RWPE2 (cell line): ENCODE measurements at places on chromosomes 3 and 15.

GRCh38 chr15:85312486-85312885, 67.9 kb upstream of the AKAP13 start:
- DNase-seq: no peak

DNA sequence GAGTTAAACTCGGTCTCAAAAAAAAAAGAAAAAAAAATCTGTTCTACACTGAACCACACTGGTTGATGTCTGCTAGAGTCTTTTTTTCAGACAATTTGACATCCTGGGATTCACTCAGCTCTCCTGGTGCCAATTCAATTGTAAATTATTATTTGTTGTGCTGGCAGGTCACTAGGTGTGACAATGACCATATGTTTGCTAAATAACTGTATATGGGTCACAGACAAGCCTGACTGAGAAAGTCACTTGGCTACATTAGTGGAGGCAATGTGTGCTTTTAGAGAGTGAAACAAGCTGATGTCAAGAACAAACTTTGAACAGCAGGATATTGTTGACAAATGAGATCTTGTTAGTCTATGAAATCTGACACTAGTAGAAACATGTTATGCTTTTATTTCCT, 1379.1 kb downstream of the ZPLD1 start:
- no peak for DNase-seq

GRCh38 chr3:16378415-16378814, 113.4 kb downstream of the OXNAD1 start:
- no peak for DNase-seq

- DNase-seq: no peak
Measured at GRCh38 chr3:57335283-57335938, 42.9 kb upstream of the ASB14 start.

DNA sequence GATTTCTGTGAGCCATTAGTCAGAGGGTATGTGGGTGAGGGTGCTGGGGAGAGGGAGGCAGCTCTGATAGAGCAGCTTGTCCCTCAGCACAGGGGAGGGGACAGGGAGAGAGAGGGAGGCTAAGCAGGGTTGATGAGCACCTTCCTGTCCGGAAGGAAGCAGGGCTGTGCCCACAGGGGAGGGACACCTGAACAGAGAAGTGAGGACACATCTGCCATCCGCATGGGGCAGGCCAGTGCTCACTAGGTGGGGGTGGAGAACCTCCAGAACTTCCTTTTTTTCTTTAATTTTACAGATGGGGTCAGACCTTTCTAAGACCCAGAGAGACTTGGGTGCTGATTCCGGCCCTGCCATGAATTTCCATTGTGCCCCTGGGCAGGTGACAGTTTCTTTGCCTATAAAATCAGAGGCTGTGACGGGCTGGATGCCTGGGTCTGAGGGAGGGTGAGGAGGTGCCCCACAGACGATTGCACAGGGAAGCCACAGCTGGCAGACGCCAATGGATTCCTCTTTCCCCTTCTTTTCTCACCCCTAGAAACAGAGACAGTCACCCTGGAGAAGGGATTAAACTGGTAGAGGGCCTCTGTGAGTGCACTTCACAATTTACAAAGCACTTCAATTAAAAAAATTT, 4.1 kb upstream of the TGM5 start:
- no peak for DNase-seq

DNA sequence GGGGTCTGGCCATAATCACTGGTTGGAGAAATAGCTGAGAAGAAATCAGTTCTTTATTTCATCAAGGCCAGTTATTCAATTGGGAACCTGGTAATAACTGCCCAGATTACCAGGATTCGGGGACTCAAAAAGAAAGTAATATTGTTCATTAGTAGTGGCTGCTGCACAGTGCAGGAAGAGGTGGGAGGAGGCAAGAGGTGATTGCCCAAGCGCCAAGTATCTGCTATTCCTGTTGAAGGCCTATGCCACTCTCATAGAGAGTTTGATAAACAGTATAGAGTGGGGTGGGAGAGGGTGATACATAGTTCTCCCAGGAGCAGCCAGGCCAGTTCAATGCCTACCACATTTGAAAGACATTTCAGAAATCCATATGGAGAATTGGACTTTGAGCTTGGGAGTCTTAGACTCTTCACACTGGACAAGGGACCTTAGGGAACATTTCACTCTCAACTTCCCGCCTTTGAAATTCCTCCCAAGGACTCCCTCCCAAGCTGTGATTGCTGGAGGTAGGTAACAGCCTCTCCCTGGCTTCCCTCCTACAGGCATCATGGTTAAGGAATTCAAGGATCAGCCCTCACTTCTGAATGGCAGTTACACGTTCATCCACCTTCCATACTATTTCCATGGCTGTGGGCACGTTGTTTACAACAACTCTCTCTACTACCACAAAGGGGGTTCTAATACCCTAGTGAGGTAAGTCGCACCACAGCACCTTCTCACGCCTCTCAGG, 59.8 kb downstream of the GLDN start:
- DNase-seq: no peak

GRCh38 chr3:162437480-162437879, 940.9 kb downstream of the OTOL1 start:
- DNase-seq: no peak

GRCh38 chr3:134993011-134993410, 198.0 kb downstream of the EPHB1 start:
- no peak for DNase-seq

GRCh38 chr3:9213019-9213634, 36.3 kb downstream of the SRGAP3 start:
- DNase-seq: no peak

- no peak for DNase-seq
Measured at GRCh38 chr3:39485547-39485946, 18.1 kb downstream of the MOBP start.

DNA sequence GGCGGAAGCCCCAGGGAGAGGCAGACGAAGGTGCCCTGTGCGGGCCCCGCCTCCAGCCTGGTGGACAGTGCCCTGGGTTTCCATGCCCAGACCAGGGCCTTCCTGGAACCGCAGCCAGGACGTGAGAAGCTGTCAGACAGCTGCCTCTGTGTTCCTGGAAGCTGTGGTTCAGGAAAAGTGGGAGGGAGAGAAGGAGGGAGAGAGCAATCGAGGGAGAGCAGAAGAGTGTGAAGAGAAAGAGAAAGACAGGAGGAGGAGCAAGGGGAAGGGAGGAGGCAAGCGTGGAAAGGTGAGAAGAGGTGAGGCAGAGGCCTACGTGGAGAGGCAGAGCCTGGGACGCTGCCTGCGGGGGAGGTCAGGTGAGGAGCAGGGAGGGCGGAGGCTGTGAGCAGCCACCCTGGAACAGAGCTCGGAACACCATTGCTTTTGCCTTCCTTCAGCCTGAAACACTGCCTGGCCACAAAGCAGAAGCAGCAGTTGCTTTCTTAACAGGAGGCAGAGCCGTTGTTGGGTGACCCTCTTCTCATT, 18.6 kb downstream of the ZDHHC19 start:
- DNase-seq: no peak

DNA sequence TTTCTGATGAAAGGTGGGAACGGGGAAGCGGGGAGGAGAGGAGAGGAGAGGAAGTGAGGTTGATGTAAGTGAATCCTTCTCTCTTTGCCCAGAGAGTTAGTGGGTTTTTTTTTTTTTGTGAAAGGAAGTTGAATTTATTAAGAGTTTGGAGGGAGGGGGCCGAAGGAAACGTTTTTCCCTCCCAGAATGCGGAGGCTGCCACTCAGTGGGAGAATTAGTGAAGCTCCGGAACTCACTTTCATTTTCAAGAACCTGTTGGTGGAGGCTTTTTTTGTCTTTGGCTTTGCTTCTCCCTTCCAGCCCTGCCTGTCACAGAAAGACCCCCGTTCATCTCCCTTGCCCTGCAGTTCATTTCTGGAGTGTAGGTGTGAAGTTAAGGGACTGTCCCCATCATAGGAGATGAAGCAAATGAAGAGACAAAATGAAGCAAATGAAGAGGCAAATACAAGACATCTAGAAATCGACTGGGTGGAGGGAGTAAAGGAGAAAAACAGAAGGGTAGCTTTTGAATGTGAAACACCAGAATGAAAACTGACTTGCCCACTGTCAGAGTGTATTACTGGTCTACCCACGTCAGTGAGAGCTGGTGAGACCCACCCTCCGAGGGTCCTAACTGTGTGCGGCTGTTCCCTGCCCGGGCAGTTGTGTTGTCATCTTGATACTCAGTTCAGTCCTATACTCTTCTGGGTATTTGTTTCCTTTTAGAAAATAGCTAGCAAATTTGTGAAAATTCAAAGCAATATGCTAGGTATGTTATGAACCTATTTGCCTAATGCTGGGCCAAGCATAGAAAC, 91.5 kb downstream of the ITPR1 start:
- DNase-seq: no peak

GRCh38 chr15:29270169-29270955, 740 bp upstream of the NSMCE3 start:
- DNase-seq: no peak

DNA sequence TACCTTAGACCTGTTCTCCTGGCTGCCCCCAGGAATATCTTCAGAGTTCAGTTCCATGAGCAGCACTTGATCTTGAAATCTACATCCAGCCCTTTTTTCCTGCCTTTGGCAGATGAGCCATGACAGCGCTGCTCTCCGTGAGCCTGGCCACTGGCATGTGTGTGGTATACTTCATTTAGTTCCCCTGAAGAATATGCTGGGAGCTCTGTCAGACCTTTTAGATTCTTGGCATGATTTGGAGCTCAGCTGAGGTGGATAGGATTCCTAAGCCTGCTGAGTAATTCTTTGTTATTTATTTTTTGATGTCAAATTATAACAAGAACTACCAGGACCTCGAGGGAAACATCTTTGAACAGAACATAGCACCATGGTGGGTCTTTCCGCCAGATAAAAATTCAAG, 121.7 kb downstream of the EDEM1 start:
- no peak for DNase-seq

GRCh38 chr3:152865668-152866245, 30.8 kb downstream of the P2RY1 start:
- DNase-seq: no peak

DNA sequence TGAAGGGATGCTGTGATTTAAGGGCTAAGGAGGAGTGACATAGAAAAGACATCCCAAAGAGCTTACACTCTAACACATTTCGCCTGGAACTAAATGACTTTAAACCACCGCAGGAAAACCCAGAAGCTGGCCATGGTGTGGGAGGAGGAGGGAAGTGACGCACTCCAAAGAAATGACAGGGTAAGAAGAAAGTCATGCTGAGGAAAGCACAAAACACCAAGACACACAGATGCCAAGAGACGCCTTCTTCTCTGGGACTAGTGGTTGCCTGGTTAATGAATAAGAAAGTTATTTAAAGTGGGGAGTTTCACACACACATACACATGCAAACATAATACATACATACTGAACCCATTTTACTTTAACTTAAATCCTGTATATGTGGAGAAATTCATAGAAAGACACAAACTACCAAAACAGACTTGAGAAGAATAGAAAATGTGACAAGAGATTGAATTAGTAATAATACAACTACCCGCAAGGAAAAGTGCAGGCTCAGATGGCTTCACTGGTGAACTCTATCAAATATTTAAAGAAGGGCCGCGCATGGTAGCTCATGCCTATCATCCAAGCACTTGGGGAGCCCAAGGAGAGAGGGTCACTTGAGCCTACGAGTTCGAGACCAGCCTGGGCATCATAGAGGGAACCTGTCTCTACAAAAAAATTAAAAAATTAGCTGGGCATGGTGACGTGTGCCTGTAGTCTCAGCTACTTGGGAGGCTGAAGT, 125.5 kb downstream of the NSMCE3 start:
- no peak for DNase-seq

GRCh38 chr15:86558252-86558651, 478.6 kb downstream of the AGBL1 start:
- DNase-seq: no peak
